Activated naive CD4-positive, alpha-beta T cell (primary cell): ENCODE measurements at places on chromosomes 1 and 21.

- DNase-seq, result no peak
These were observed 6.0 kb downstream of the HLX start for GRCh38 chr1:220884981-220885918.

DNA sequence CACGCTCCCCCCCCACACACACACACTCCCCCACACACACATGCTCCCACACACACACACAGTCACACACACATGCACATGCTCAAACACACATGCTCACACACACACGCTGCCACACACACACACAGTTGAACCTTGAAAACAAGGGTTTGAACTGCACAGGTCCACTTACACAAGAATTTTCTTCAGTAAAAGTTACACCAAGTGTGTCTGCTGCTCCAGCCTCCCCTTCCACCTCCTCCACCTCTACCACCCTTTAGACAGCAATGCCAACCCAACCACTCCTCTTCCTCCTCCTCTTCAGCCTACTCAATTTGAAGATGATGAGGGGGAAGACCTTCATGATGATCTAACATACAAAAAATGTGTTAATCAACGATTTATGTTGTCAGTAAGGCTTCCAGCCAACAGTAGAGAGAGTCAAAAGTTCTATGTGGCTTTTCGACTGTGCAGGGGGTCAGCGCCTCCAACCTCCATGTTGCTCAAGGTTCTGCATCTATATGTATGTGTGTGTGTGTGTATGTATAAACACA is 26.8 kb downstream of the HSF2BP start:
- no peak for DNase-seq

DNA sequence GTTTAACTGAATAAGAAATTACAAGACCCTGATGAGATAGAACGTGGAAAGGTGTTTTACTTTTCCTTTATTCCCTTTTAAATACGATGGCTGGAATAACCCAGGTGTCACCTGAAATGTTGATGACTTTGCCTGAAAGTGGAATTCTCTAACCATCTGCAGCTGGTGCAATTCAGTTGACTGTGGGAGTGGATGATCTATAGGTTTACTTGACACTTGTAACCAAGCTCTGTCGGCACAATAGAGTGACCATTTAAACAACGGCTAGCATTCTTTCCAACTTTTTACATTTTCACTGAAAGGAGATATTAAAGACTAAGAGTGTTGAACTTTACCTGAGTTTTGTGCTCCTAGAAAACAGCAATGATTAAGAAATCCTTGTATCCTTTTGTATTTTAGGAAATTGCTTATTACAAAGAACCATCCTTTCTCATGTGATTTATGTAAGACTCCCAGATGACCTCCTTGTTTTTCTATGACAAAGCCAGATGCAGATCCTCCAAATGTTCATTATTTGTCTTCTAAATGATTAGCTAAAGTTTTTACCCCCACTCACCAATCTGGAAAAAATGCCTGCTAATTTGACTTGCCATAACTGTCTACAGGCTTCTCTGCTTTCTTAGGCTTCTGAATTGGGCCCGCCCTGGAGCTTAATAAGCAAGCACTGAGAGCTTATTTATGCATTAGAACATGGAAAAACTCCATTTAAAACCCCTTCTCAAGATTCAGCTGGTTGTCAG is 129.5 kb upstream of the LRRC7 start:
- no peak for DNase-seq

DNA sequence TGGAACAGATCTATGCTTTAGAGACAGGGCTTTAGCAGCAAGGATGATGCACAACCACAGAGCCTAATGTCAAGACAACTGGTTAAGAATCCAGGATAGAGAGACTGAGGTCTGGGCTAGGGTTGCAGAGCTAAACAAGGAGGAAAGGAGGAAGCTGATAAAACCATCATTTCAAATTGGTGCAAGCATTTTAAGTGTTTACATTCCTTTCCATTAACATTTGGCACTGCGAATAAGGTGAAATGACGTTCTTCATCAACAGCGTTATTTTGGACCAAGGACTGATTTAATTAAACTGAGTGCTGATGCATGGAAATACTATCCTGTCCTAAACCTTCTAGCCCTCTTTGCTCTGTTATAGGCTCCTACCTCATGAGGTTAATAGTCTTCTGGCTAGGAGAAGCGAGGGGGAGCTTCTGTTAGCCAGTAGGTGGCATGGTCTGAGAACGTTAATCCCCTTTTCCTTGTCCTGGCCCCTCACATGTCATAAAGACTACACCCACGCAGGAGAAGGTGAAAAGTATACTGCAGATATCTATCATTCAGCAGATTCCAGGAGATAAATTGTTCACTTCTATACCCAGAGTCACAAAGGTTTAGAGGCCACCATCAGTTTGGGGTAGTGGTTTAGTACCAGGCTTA is 7.6 kb upstream of the C1orf21 start:
- DNase-seq, result no peak

DNA sequence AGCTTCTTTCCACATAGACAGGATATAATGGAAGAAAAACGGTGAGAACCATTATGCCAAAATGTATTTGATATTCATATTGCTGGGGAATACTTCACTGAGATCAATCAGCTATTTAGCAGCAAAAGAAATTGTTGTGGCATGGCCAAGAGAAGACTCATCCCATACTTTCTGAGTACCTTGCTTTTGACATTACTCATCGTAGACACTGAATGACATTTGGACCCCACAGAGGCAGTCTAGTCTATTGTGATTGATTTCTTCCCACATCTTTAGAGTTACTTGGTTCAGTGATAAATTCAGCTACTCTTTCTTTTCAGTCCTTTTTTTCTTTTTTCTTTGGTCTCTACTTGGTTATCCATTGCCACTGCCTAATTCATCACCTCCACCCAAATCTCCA is 22.1 kb downstream of the ATP1B1 start:
- DNase-seq, result no peak

DNA sequence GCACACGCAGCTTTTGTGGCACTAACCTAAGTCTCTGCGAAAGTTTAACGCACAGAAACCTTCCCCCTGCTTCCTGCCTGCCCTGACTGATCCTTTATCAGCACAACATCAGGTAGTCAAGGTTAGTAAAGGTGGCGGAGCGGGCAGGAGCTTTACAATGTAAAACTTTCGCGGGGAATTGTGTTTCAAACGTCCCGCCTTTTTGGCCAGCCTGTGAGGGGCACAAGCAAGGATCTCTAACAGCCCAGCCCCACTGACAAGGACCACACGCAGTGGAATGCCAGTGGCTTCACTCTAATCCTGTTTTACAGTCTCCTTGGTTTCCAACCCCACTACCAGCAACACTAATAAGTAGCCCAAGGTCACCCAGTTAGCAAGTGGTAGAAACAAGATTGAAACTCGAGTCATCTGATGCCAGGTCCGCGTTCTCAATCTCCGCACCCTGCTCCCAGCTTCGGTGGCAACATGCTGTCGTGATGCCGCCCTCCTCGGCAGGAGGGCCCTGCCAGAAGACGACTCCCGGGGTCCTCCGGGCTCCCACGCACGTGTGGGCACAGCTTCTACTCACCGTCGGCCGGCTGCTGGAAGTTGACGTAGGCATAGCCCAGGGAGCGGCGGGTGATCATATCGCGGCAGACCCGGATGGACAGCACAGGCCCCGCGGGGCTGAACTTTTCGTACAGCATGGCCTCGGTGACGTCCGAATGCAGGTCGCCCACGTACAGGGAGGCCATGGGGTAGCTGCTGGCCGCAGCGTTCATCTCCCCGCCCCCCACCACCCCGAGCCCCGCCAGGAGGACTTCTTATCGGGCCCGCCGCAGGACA is 1.2 kb downstream of the PABPC4 start:
- no peak for DNase-seq
